Stimulated activated CD4-positive, alpha-beta T cell treated with anti-CD3 and anti-CD28 coated beads, Interleukin-12 subunit alpha, Interleukin-12 subunit beta, amount 100 ng/mL, for 48 hours (primary cell): ENCODE measurements at places on chromosomes 5 and 9.

GRCh38 chr9:137240318-137240840, 708 bp upstream of the TUBB4B start:
- DNase-seq: peak; percentile 40

DNA sequence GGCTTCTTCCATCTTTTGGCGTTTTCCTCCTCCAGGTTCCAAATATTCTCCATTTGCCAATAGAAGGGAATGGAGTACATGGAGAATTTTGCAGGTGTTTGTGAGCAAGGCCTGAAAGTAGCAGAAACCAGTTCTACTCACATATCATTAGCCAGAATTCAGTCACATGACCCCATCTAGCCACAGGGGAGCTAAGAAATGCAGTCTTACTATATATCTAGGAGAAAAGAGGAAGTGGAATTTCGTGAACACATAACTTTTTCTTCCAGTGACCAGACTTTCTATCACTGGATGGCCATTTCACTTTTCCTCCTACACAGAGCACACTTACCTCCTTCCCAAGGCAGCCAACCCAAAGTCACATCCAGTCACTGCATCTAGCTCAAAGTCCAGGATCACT, 55.1 kb downstream of the LOX start:
- DNase-seq: no peak

DNA sequence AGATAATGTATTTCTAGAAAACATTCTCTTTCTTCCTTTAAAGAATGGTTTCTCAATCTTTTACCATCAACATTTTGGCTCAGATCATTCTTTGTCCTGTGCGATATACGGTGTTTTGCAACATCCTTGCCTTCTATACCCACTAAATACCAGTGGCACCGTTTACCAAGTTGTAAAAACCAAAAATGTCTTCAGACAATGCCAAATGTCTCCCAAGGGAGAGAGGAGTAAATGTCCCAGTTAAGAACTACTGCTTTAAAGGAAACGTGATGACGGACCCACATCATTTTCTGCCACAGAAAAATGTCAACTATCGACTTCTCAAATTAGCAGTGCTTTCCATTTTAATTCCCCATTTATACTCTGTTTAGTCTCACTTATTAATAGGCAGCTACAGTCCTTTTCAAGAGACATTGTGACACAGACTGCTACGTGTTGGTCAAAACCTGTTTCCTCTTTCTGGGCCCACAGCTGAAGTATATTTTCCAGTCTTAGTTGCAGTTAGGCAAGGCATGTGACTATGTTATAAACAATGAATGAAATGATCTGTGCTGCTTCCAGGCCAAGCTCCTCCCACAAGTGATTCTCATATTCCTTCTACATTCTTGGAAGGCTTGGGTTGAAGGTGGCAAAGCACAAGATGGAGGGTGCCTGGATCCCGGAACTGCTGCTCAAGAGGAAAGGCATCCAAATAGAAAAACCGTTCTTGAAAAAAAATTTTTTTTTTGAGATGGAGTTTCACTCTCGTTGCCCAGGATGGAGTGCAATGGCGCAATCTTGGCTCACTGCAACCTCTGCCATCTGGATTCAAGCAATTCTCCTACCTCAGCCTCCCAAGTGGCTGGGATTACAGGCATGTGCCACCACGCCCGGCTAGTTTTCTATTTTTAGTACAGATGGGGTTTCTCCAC, 8.8 kb downstream of the PRXL2C start:
- DNase-seq: no peak

- DNase-seq: no peak
These were observed 188.1 kb upstream of the PTGER4 start for GRCh38 chr5:40491644-40492043.

DNA sequence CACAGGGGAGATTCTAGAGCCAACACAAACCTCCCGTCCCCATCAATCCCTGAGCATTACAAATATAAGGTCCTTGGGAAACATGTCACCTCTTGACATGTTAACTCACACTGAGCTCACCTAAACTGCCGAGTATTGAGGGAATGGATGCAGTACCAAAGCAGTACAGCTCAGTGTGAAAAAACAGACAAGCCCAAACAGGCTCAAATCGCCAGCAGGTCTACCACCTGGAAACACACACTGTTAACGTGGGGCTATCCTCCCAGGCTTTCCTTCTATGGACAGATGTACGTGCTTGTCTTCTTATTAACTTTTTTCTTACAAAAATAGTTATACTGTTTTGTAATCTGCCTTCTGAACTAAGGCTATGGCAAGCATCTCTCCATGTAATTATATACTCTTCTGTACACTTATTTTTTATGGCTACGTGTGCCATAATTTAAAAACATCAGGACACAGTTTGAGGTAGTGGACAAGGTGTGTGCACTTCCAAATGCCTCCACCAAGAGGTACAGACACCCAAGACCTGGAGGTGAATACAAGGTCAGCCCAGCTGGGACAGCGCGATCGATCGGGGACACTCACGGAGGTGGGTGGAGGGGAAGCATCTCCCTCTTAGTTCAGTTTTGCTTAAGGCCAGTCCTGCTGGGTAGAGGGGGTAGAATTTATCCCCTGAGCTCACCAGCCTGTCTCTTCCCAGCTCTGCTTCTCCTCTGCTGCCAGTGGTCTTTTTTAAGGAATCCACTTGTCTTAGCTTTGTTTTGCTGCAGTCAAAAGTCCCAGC, 76.5 kb downstream of the DAP start:
- no peak for DNase-seq

GRCh38 chr5:88883059-88883835, at the start of gene MEF2C:
Gene MEF2C (minus strand): TSS chr5:88883184. CDS start chr5:88823788, 59,396 bp downstream.
- DNase-seq: no peak

GRCh38 chr9:84499969-84500582, 159.5 kb upstream of the SLC28A3 start:
- no peak for DNase-seq

- DNase-seq: no peak
These were observed 68.1 kb downstream of the FBN2 start for GRCh38 chr5:128469912-128470311.

- no peak for DNase-seq
These were observed 50.5 kb downstream of the GALNT10 start for GRCh38 chr5:154241021-154241420.

GRCh38 chr5:176959051-176959450, 47.5 kb downstream of the UIMC1 start:
- DNase-seq: no peak

GRCh38 chr9:77554586-77555105, 93.5 kb downstream of the GNA14 start:
- DNase-seq: no peak

GRCh38 chr5:139146809-139147482, 51.2 kb downstream of the SIL1 start:
- DNase-seq: no peak

DNA sequence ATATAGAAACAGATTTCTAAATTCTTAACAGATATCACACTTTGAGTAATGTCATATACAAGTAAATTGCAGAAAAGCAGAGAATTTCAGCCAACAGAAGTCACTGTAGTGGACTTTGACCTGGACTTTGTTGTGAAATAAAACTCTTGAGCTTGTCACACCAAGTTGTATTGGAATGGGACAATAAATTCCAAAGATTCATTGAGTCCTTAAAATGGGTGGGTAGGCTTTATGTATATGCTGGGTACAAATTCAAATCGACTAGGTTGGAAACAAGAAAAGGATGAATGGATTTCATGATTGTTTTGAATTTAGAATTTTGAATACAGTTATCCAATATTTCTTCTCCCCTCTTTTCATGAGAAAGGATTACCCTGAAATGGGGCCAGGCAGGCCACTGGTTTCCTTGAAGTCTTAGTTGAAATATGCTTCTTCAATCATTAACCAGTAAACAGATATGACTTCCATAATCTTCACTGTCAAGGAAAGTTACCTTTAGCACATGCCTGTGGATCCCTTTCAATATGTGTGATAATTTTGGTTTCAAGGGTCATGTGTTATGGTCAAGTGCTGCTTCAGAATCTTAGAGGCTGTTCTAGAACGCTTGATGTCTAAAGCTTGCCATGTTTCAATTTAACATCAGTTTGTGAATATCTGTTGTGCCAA, 25.7 kb downstream of the PIP5K1B start:
- DNase-seq: no peak

DNA sequence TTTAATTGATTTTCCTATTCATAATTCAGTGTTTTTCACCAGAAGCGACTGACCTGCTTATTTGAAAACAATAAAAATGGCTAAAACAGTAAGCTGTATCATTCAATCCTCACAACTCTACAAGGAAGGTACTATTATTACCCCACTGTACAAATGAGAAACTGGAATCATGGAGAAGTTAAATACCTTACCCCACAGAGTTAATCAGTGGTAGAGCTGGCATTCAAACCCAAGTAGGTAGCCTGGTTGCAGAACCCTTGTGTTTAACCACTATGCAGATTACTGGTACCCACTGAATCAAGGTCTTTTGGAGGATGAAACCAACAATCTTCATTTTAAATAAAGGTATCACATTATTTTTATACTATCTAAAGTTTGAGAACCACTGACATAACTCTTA, 59.6 kb downstream of the MLANA start:
- no peak for DNase-seq

DNA sequence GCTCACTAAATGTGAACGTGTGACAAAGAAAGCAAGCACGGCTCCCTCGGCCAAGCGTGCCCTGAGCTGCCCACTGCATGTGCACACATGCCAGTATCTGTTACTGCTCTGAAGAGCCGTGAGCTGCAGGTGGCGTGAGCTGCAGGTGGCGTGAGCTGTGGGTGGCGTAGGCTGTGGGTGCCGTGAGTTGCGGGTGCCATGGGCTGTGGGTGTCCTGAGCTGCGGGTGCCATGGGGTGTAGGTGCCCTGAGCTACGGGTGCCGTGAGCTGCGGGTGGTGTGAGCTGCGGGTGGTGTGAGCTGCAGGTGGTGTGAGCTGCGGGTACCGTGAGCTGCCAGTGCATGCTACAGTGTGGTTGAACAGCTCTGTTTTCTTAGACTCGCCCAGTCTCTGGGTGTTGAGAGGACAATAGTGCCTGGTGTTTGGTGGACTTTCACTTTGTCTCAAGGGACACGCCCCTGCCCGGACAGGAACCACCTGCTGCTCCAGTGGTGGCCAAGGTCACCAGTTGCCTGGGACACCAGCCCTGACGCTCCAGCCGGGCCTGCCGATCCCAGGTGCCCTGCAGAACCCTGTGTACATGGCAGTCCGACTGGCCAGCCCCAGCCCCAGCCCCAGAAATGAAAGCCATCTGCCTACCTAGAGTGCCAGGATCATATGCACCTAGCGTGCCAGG, 6.7 kb downstream of the CCDC187 start:
- DNase-seq: no peak

DNA sequence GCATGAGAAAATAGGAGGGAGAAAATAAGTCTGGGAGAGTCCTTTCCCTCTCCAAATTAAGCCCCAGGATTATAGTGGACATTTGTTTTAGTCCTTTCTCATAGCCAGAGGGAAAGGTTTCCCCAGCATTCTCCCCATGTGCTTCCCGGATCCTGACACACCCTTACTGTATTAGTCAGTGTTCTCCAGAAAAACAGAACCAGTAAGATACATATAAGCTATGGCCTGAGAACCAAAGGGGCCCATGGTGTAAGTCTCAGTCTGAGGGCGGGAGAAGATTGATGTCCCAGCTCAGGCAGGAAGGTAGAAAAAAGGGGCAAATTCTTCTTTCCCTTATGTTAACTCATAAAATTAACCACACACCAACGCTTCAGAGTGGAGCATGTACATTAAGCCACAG, 25.6 kb upstream of the SPATA31D4 start:
- no peak for DNase-seq

- DNase-seq: no peak
These were observed 24.0 kb upstream of the GLIPR2 start for GRCh38 chr9:36112516-36112915.

DNA sequence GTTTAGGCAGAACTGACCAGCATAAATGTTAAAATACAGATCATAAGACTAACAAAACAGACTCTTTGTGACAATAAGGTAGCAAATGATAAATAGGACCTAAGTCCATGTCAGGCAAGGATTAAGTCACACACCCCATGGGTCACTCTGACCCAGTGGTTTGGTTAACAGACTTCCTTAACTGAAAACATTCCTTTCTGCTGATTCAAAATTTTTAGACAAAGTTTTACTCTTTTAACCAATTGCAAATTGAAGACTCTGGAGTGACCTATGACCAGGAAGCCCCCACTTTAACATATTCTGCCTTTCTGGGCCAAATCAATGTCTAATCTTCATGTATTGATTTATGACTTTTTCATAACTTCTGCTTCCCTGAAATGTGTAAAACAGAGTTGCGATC, 4.9 kb upstream of the NXNL2 start:
- no peak for DNase-seq

DNA sequence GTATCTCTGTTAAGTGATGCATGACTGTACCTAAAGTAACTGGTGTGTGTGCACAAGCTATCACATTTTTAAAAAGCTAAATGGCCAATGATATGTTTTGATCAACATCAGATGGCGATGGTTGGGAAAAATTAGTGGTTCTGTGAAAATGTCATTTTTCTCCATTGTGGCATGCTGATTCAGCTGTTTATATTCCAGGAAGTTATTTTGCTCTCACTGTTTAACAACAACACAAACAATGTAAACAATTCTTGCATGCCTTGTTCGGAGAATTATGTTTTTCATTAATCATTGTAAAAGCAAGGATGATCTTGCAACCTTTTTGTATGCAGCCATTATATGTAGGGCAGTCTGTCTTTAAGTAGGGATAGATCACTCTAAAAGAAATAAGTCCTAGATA, 106.1 kb upstream of the LHFPL2 start:
- no peak for DNase-seq
